Activated CD8-positive, alpha-beta memory T cell treated with anti-CD3 and anti-CD28 coated beads, Interleukin-2, amount 10 ng/mL, durations not matched to agents 7 days and 5 days (primary cell): ENCODE measurements at places on chromosomes 6 and 20. TPM values are rescaled to one million over a fixed set of nuclear protein-coding genes. Genes with fewer than 3 reads are reported as not detected.

The PHACTR3 gene
- total RNA-seq: not detected

The CST2 gene
- total RNA-seq: not detected

The PACRG gene
- not detected for total RNA-seq

The FRK gene
- 0.12 TPM for total RNA-seq

The MAFB gene
- 0.40 TPM for total RNA-seq

The CCDC170 gene
- not detected for total RNA-seq

The GGTLC1 gene
- total RNA-seq: not detected

The LHFPL5 gene
- not detected for total RNA-seq

The COL10A1 gene
- total RNA-seq: not detected

The TCF15 gene
- not detected for total RNA-seq

The LAMA5 gene
- 1.9 TPM for total RNA-seq

The CENPW gene
- 73.8 TPM for total RNA-seq

The OR14J1 gene
- not detected for total RNA-seq

The TIAM2 gene
- total RNA-seq: 14.6 TPM

The AVP gene
- not detected for total RNA-seq

The WFDC5 gene
- total RNA-seq: not detected

The RBPJL gene
- total RNA-seq: not detected
